ENCODE measurements at places on chromosomes 2 and 18. TPM values are rescaled to one million over a fixed set of nuclear protein-coding genes. Genes with fewer than 3 reads are reported as not detected.

GRCh38 chr2:37558623-37559022 is 112.8 kb downstream of the CDC42EP3 start:
- peaks cover 11% of the 10 kb centered on the region for H3K4me1 ChIP-seq
- H3K27me3 ChIP-seq, result no peaks in the 10 kb centered on the region
- no peaks in the 10 kb centered on the region for H3K36me3 ChIP-seq
- H3K4me3 ChIP-seq, result no peak overlapping the region
- H3K27ac ChIP-seq, result no peak overlapping the region

GRCh38 chr2:102021779-102022178 is 30.0 kb downstream of the IL1R2 start:
- no peak overlapping the region for H3K27ac ChIP-seq
- H3K4me3 ChIP-seq, result no peak overlapping the region
- no peaks in the 10 kb centered on the region for H3K36me3 ChIP-seq
- H3K27me3 ChIP-seq, result peaks cover 8% of the 10 kb centered on the region

DNA sequence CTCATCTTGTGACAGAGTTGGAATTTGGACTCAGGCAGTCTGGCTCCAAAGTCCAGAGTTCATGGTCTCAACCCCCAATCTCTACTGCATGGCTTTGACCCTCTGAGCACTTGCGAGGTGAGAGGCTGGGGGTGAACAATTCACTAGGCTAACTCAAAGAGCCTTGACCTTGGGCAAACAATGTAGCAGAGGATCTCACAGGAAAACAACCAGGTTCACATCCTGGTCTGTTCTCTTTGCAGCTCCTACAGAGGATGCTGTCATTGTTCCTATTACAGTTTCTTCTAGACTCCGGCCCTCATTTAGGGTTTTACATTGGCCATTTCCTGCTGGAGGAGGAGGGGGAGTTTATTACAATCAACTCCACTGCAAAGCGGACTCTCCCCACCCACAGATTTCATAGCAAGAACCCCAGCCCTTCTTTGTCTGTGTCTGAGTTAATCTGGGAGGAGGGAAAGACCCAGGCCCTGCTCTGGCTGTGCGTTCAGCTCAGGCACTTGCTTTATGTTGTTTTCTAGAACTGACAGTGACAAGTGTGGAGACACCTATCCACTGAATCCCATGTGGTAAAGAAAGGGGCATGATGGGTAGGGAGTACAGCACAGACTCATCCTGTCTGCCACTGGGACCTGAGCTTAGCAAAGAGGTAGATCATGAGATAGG is 101.6 kb downstream of the LBH start:
- H3K27ac ChIP-seq, result no peak overlapping the region
- H3K4me1 ChIP-seq, result peaks cover 21% of the 10 kb centered on the region
- no peaks in the 10 kb centered on the region for H3K36me3 ChIP-seq
- DNase-seq, result no peak

DNA sequence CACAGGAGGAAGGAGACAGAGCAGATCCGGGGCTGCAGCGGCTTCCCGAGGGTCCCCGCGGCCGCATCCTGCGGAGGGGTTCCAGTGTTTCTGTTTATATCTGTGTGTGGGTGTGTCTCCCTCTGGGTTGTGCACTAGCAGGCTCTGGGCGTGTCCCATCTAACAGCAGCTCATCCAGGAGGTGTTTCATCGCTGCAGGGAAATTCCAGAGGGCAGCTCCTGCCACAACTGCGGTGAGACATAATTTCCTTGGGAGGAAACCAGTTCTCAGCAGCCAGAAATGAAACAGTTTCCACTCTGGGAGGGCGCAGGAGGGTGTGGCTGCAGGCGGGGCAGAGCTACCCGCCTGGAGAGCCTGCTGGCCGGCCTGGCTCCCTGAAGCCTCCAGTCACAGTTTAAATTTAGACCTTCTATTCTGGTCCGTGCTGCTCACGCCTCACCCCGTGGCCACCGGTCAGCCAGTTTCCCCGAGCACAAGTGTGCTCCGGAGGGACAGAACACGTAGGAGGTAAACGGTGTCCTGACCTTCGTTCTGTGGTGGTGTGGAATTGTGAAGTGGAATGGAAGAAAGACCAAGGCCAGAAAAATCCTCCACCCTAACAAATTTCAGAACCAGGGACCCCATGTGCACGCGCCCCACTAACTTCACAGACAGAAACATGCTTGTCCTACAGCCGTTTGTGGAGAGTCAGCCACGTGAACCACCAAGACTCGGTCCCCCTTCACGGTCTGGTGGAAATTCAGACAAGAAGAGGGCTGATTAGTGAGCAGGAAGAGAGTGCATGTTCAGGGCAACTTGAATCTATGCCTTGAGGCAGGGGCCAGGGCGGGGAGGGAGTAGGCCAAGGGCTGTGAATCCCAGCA is 50.2 kb downstream of the TEX44 start:
- H3K27me3 ChIP-seq, result no peaks in the 10 kb centered on the region
- peak overlapping the region; percentile 77 for H3K4me3 ChIP-seq
- no peak for DNase-seq
- H3K27ac ChIP-seq, result peak overlapping the region; percentile 100
- H3K4me1 ChIP-seq, result peaks cover 31% of the 10 kb centered on the region

The DSC1 gene
- 1.6 TPM for total RNA-seq

DNA sequence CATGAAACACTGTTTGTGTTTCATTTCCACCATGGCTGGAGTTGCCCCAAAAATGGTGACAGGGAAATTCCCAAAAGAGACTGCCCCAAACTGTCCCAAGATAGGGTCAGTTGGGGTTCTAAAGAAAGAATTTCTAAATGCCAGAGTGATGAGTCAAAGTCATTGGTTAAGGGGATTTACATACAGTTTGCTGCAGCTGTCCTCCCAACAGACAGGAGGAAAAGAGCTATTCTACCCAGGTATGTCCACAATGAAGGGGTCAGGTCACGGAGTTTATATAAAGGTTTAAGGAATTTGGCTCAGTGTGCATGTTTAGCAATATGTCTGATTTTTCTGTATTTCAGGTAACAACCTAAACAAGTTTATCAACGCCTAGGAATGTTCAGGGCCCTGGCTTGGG is 344.1 kb downstream of the TDRD15 start:
- no peaks in the 10 kb centered on the region for H3K36me3 ChIP-seq
- H3K27ac ChIP-seq, result no peak overlapping the region
- no peaks in the 10 kb centered on the region for H3K27me3 ChIP-seq
- no peak for DNase-seq

DNA sequence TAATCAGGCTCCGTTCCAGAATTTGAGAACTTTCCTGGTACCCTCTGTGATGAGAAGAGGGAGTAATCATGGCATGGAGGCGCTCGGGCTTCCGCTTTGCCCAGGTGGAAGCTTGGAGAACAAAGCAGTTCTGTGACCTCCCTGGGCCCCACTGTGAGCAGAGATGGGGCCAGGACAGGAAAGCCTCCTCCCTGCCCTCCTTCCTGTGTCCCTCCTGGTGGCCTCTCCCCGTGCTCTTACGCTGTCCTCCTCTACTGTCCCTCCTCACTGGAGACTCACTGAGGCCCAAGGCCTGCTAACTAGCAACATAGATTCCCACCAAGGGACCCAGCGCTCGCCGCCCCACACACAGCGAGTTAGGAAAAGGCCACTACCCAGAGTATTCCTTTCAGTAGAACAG is 119.8 kb downstream of the MAPK4 start:
- DNase-seq, result no peak
- H3K27ac ChIP-seq, result no peak overlapping the region
- peaks cover 10% of the 10 kb centered on the region for H3K4me1 ChIP-seq
- no peak overlapping the region for H3K4me3 ChIP-seq
- peaks cover 7% of the 10 kb centered on the region for H3K36me3 ChIP-seq

The CAPN14 gene
- 0.12 TPM for total RNA-seq

DNA sequence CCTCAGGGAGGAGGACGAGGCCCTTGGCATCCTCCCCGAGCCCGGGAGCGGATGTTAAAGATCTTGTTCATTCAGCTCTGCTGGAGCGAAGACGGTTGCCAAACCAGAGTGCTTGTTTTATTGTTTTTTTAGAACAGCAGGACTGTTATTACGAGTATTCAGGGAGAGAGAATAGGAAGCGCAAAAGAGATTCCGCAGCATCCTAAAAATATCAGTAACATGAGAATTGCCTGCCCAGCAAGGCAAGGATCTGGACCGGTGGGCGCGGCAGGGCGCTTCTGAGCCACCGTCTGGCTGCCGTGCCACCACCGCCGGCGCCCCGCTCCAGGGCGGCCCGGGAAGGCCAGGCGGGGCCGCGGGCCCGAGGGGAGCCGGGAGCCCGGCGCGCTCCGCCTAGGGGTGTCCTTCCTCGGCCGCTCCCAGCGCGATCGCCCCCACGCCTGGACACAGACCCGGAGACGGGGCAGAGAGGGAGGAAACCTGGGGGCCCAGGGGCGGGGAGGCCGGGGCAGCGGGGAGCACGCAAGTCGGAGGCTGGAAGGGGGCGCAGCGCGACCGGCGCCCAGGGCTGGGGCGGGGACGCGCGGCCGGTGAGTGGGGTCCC is 843 bp downstream of the CYS1 start:
- H3K4me1 ChIP-seq, result peaks cover 18% of the 10 kb centered on the region
- no peak for DNase-seq
- peaks cover 84% of the 10 kb centered on the region for H3K27me3 ChIP-seq
- peak overlapping the region; percentile 84 for H3K4me3 ChIP-seq
- H3K36me3 ChIP-seq, result no peaks in the 10 kb centered on the region

DNA sequence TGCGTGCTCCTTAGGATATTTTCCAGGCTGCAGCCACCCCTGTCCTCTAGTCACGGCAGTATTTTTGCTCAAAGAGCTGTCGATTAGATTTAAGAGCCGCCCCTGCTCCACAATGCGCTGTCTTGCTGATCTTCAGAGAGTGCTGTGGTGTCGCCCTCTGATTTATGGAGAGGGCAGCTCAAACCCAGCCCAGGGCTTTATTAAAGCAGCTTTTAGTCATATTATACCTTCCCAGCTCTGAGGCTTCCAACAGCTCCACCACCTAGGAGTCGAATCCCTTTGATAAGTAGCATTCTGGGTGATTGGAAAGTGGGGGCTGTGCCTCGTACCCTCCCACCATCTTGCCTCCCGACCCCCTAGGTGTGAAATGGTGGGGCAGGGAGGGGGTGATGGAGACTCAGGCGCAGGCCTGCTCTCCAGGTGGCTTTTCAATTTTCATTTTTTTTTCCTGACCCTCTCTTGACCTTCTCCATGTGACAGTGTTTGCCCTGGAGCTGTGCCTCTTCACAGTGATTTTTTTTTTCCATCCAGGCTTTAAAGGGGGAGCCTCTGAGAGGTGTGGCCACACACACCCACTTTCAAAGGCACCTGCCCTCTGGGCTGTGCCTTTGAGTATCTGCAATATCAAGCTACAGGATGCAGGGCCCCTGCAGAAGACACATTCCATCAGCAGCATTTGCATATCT is 53.1 kb upstream of the NRP2 start:
- H3K4me1 ChIP-seq, result peaks cover 27% of the 10 kb centered on the region
- H3K36me3 ChIP-seq, result peaks cover 4% of the 10 kb centered on the region
- DNase-seq, result no peak
- peak overlapping the region; percentile 39 for H3K27ac ChIP-seq

All from type B pancreatic cell (in vitro differentiated cells).